Activated CD4-positive, alpha-beta T cell treated with anti-CD3 and anti-CD28 coated beads, Interleukin-2, amount 10 ng/mL, durations not matched to agents 24 days and 14 days (primary cell): ENCODE measurements at places on chromosomes 2 and 18. TPM values are rescaled to one million over a fixed set of nuclear protein-coding genes. Genes with fewer than 3 reads are reported as not detected.

GRCh38 chr2:205474741-205475415, 207.4 kb upstream of the NRP2 start:
- no peaks in the 10 kb centered on the region for H3K36me3 ChIP-seq
- no peak for DNase-seq
- H3K27ac ChIP-seq: no peak overlapping the region

DSG2 gene
- 0.33 and 0.47 TPM in 2 replicates for total RNA-seq

- peaks cover 22% of the 10 kb centered on the region for H3K4me1 ChIP-seq
- peaks cover 26% of the 10 kb centered on the region for H3K36me3 ChIP-seq
- H3K4me3 ChIP-seq: no peak overlapping the region
- no peaks in the 10 kb centered on the region for H3K27me3 ChIP-seq
Measured at GRCh38 chr2:64008434-64009009, 10.7 kb downstream of the VPS54 start.

CRYBA2 gene
- total RNA-seq: not detected in 2 replicates

- H3K4me3 ChIP-seq: no peak overlapping the region
- H3K4me1 ChIP-seq: no peaks in the 10 kb centered on the region
- H3K36me3 ChIP-seq: no peaks in the 10 kb centered on the region
- H3K27ac ChIP-seq: no peak overlapping the region
- no peaks in the 10 kb centered on the region for H3K27me3 ChIP-seq
Measured at GRCh38 chr18:56003009-56003719, 415.2 kb upstream of the TCF4 start.

GRCh38 chr2:3313781-3314375, 63.7 kb downstream of the EIPR1 start:
- peaks cover 8% of the 10 kb centered on the region for H3K36me3 ChIP-seq
- no peak overlapping the region for H3K27ac ChIP-seq
- peaks cover 8% of the 10 kb centered on the region for H3K4me1 ChIP-seq
- H3K4me3 ChIP-seq: no peak overlapping the region
- no peak for DNase-seq

DNA sequence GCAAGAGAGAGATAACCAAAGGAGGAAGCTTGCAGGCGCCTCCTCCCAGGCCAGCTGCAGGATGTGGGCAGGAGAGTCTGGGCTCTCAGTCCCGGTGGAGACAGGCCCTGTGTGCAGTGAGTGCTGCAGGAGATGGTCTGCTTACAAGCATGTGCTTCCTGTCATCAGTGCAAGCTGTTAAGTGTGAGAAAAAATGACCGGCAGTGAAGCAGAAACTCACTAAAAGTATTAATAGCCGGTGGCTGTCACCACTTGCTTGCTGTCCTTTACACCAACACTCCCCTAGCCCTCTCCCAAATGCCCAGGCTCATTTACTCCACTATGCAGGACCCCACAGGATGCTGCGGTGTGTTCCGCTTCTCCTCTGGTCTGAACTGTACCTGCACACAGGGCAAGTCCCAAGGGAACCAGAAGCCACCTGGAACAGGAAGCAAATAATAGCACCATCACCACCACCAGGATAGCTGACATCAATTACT, 435.6 kb upstream of the HS6ST1 start:
- peak; percentile 81 for DNase-seq
- H3K36me3 ChIP-seq: no peaks in the 10 kb centered on the region
- peaks cover 15% of the 10 kb centered on the region for H3K4me1 ChIP-seq
- H3K27me3 ChIP-seq: peaks cover 6% of the 10 kb centered on the region

GRCh38 chr2:192499476-192499875, 304.7 kb upstream of the TMEFF2 start:
- no peaks in the 10 kb centered on the region for H3K36me3 ChIP-seq
- H3K27me3 ChIP-seq: no peaks in the 10 kb centered on the region
- peaks cover 6% of the 10 kb centered on the region for H3K4me1 ChIP-seq
- H3K4me3 ChIP-seq: no peak overlapping the region
- H3K27ac ChIP-seq: no peak overlapping the region

AGXT gene
- not detected in 2 replicates for total RNA-seq

ZNF892 gene
- total RNA-seq: 4.7 and 5.5 TPM in 2 replicates

- no peaks in the 10 kb centered on the region for H3K27me3 ChIP-seq
- no peaks in the 10 kb centered on the region for H3K36me3 ChIP-seq
- no peaks in the 10 kb centered on the region for H3K4me1 ChIP-seq
- H3K4me3 ChIP-seq: no peak overlapping the region
- no peak overlapping the region for H3K27ac ChIP-seq
- no peak for DNase-seq
Measured at GRCh38 chr2:40814616-40815015, 362.7 kb upstream of the SLC8A1 start.

DNA sequence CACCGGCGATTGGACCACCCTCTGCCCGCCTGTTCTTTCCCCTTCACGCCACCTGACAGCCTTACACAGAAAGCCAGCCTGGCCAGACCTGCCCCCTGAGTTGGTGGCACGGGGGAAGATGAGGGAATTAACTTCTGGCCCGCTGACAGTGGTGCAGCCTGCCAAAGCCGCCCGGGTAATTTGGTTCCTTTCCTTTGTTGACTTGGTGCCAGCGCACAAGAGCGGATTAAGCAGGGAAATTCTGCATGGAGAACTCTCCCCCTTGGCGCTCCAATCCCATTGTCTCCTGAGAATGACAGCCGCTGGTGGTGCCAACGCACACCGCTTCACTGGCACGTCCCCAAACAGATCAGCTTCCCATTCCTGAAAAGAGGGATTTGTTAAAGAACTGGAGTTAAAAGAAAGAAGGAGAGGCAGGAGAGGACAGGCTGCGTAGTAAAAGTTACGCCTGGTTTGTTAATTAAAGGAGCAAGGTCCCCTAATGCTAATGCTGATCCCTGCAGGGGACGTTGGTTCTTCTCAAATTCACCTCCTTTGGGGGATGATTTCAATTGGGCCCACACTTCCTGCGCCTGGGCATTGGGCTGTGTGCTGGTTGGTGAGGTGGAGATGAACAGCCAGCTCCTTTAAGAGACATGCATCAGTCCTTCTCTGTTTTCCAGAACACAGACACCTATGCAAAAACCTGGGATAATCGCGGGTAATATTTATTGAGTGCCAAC, 286.8 kb downstream of the MYCN start:
- no peak overlapping the region for H3K4me3 ChIP-seq
- no peaks in the 10 kb centered on the region for H3K27me3 ChIP-seq
- no peaks in the 10 kb centered on the region for H3K4me1 ChIP-seq
- H3K27ac ChIP-seq: no peak overlapping the region

DNA sequence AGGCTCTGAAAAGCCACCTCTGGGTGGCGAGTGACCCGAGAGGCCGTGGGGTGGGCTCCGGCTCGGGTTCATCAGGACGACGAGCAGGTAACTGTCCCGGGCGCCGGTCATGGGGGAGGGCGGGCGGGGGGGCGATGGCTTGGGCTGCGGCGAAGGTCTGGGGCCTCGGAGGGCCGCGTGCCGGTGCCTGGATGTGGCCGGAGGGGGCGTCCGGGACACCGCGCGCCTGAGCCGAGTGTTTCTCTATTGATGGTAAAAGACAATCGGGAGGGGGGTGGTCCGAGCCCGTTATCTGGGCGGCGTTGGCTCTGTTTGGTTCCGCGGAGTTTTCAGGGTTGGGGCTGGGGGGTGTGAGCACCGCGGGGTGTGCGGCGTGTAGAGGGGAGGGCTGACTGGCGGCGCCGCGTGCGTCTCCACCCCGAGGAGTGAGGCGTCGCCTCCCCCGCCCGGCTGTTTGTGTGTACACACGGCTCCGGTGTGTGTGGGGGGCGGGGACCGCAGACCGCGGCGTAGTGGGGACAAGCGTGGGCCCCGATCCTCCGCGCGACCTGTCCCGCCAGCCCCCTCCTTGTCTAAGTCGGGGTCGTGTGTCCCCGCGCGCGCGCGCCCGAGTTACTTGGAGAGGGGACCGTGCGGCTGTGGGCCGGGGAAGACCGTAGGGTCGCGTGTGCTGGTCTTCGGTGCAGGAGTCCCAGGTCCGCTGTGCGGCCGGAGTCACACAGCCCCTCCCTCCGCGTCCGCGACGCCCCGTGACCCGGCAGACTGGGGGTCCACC, 1.6 kb downstream of the CTIF start:
- peak; percentile 83 for DNase-seq
- peaks cover 33% of the 10 kb centered on the region for H3K27me3 ChIP-seq
- no peak overlapping the region for H3K27ac ChIP-seq
- H3K4me1 ChIP-seq: peaks cover 16% of the 10 kb centered on the region
- H3K36me3 ChIP-seq: no peaks in the 10 kb centered on the region
- peak overlapping the region; percentile 84 for H3K4me3 ChIP-seq

- no peak overlapping the region for H3K27ac ChIP-seq
- no peak for DNase-seq
- peaks cover 3% of the 10 kb centered on the region for H3K4me1 ChIP-seq
- peaks cover 2% of the 10 kb centered on the region for H3K27me3 ChIP-seq
- no peaks in the 10 kb centered on the region for H3K36me3 ChIP-seq
Measured at GRCh38 chr2:85179541-85179940, 46.3 kb downstream of the TCF7L1 start.

- H3K27me3 ChIP-seq: no peaks in the 10 kb centered on the region
- H3K4me3 ChIP-seq: no peak overlapping the region
- DNase-seq: no peak
- no peak overlapping the region for H3K27ac ChIP-seq
- H3K4me1 ChIP-seq: peaks cover 9% of the 10 kb centered on the region
- peaks cover 33% of the 10 kb centered on the region for H3K36me3 ChIP-seq
Measured at GRCh38 chr18:22983175-22983574, 50.0 kb downstream of the RBBP8 start.

- H3K4me3 ChIP-seq: no peak overlapping the region
- H3K27me3 ChIP-seq: no peaks in the 10 kb centered on the region
- no peaks in the 10 kb centered on the region for H3K36me3 ChIP-seq
- no peak for DNase-seq
- no peaks in the 10 kb centered on the region for H3K4me1 ChIP-seq
Measured at GRCh38 chr2:65343386-65343785, 89.0 kb downstream of the SPRED2 start.
